ENCODE measurements at places on chromosomes 4 and X. TPM values are rescaled to one million over a fixed set of nuclear protein-coding genes. Genes with fewer than 3 reads are reported as not detected.

HERC5 gene
- total RNA-seq: 5.7 TPM

- no peak for DNase-seq
These were observed 295.4 kb downstream of the TRIML1 start for GRCh38 chr4:188434643-188435042.

DNA sequence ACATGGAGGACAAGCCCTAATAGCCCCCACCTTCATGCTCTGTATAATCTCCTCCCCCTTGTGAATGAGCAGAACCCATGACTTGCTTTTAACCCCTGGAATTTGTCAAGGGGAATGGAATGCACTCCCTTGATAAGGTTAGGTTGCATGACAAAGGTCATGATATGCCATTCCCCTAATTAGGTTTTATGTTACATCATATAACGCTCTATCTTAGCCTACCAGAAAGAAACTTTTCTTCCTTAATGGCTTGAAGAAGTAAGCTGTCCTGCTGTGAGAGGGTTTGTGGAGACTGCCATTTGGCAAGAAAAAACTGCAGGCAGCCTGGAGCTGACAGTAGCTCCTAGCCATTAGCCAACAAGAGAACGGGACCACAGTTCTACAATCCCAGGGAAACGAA is 399.8 kb upstream of the MAD2L1 start:
- DNase-seq: no peak

MTCP1 gene
- 4.2 TPM for total RNA-seq

- DNase-seq: no peak
These were observed 218.9 kb upstream of the GALNTL6 start for GRCh38 chr4:171594293-171594692.

Data from renal cortical epithelial cell (primary cell).